ENCODE measurements at places on chromosomes 2 and 18.

- DNase-seq = no peak
These were observed 25.0 kb upstream of the ARL5A start for GRCh38 chr2:151853070-151853758.

DNA sequence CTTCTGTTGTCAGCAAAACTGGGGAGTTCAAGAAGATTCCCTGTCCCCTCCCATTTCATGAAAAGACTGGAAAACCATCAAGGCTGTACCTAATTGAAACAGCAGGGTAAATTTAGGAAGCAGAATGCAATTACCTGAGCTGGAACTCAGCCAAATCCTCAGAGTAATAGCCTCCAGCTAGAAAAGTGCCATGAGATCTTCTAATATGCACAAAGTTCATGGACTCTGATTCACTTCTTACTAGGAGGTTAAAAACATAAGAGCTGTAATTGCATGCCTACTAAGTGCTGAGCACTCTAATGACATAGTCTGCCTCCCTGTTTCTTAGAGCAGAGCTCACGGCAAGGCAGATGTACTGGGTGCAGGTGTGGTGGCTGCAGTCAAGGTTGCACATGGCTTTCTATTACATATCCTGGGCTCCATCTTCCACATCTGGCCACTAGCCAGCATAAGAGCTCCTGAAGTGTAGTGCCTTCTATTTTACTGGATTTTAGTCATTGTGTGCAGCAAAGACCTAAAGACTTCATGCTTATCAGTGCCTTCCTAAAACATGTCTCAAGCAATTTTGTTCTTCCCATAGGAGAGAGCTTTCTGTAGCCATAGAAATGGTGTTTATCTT lies 341.7 kb downstream of the PTPRM start:
- DNase-seq = no peak

DNA sequence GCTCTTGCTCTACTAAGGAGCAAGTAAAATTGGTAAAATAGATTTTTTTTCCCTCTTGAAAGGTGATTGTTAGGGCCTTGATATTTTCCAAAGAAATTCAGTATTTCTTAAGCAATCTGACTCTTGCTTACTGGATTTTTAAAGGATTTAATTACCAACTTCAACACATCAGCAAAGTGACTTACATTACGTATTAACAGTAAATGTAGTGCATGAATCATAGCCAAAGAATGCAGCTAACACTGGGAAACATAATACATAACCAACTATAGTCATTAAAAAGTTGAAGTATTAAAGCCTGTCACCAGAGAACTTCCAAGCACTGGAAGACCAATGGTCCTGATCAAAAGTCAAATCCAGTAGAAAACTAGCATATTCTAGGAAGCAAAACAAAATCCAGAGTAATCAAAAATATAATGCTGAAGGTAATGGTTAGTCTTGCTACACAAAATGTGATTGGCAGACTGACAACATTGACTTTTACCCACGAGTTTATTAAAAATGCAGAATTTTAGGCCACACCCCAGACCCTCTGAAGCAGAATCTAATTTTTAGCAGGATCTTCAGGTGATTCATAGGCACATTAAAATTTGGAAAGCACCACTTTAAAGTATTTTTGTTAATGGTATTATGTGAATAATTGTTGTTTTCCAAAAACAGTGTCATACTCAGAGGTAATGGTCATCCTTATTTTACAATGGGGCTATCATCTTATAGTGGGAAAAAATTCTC lies 31.8 kb upstream of the CAVIN2 start:
- no peak for DNase-seq

GRCh38 chr2:195001924-195002323 lies 655.1 kb upstream of the SLC39A10 start:
- no peak for DNase-seq

DNA sequence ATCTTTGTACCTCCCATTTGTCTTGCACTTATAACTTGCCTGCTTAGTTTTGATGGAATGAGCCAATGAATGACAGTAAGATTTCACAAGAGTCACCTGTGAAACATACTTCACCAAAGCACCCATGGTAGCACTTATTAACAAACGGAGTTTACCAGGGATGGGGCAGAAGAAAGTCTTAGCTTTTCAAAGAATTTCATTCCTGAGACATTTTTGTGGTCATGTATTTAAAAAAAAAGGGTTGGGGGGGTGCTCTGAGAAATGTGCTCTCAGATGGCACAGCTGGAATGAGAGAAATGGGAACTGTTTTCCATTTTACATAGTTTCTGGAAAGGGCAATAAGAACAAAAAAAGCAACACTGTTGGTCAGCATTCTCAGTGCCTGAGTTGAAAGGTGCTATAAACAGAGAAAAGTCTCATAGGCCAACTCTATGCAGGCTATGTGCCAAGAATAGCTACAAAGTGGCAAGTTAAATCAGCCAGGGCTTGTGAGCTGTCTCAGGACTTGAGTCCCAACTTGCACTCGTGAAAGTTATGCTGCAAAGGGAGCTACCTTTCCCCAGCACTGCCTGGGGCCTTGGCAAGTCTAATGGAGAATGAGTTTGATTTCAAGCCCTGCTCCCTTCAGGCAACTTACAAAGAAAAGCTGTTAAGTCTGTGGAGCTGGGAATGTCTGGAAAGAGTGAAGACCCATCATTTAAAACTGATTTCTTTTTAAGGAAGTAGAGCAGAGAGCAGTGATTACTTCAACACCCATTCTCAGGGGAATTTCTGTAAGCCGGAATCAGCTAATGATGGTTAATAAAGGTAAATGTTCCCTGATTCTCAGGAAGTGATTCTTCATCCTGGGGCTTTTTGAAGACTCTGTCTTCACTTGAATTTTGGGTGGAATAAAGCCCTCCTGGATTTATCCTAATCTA lies 170.6 kb downstream of the SLC8A1 start:
- no peak for DNase-seq

DNA sequence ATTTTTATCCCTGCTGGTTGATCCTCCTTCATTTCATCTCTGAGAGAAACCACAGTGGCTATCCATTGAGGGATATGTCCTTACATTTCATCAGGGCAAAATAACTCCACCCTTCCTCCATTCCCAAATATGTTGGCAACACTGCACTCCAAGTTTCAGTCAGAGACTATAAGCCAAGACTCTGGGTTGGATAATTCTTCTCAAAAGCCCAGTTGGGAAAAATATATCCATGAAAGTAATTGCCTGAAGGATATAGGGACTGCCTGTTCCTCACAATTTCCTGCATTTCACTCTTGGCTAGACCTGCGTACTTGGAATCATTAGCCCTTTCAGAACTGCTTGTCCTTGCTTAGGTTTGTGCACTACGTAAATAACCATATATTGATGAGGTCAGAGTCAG lies 27.9 kb upstream of the EPB41L3 start:
- no peak for DNase-seq

DNA sequence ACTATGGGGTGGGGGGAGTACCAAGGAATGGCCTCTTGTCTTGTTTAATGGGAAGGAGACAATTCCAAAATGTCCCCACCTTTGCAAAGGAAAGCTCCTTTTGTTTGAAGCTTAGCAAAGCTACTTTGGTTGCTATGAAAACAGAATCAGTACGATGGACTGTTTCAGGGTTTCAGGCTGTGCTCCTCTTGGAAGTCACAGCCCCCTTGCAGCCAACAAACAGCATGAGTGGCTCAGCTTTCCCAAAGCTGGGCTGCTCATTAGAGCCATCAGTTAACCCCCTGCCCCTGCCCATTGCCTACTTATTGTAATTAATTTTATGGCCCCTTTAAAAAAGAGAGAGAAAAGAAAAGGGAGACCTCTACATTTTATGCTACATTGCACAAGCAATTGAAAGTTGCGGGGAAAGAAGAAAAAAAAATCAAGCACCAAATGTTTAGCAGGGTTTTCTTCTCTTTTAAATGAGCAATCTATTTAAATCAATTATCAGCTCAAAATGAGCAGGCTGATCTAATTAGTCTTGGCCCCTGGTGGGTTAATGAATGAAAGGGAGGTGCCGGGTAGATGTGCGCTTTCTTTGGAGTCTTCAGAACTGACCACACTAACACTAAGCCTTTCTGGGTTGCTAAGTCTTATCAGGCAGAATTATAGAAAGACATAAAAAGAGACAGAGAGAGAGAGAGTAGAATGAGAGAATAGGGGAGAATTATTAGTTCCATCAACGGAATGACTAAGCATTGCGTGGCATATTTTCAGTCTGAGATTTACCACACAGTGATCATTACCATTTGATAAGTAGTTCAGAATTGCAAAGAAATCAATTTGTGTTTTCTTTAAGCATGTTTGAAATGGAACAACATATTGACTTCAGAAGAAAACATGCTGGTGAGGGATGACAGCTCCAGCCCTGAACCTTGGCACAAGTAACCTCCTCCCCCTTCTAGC lies 284.9 kb downstream of the INSIG2 start:
- no peak for DNase-seq

DNA sequence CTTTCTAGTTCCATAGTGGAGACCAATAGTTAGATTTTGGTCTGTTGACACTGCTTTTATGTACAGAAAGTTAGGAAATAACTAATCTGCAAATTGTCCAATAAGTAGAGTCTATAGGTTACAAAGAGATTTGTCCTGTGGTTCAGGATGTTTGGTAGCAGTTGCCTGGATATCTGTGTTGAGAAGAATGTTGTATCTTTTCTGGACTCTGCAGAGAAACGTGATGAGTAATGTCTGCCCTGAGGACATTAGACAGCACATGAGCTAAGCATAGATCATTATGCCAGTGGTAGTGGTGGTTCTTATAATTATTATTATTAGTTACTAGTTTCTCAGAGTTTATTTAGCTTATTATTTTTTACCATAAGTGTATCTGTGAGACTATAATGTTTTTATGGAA lies 65.8 kb downstream of the ANKRD62 start:
- DNase-seq = no peak

DNA sequence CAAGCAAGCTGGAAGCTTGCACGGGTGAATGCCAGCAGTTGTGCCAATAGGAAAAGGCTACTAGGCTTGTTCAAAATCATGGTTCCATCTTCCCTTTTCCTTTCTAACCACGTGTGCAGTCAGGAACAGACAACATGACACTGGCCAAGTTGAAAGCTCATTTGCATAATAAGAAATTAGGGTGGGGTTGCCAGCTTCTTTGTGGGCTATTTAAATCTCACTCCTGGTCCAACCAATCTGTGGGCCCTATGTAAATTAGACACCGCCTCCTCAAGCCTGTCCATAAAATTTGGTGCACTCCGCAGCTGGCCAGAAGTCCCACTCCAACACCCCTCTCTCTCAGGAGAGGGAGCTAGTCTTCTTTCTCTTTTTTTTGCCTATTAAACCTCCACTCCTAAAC lies 1948.4 kb upstream of the PIK3C3 start:
- DNase-seq = no peak

DNA sequence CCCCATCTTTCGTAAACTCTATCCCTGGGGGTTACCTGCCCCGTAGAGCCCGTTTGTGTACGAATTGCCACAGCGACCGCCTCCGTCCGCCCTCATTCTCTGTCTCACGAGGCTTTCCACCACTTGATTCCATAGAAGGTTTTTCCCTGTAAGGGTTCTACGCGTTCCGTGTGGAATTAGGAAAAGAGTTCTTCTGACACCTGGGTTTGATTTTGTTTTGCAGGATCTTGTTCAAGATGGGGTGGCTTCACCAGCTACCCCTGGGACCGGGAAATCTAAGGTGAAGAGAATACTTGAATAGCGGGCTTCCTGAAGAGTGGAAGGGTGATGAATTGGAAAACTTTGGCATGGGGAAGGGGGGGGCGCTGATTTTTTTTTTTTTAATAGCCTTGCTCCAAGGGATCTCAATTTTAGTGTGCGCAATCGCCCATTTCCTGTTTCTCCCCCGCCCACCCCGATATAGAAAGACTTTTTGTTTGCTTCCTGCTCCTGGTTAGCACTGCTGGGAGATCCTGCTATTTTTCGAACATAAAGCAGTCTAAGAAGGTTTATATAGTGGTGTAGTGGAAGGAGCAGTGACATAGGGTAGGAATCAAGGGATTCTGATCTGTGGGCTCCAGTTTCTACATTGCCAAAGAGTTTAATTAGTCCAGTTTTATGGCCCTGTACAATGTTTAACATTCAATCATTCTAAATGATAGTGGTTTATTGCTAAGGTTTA lies 564 bp downstream of the GCC2 start:
- DNase-seq = peak; percentile 72

GRCh38 chr2:71851094-71851750 lies 296.4 kb downstream of the CYP26B1 start:
- no peak for DNase-seq

GRCh38 chr2:70745276-70745825 lies 22.6 kb downstream of the ADD2 start:
- DNase-seq = no peak

DNA sequence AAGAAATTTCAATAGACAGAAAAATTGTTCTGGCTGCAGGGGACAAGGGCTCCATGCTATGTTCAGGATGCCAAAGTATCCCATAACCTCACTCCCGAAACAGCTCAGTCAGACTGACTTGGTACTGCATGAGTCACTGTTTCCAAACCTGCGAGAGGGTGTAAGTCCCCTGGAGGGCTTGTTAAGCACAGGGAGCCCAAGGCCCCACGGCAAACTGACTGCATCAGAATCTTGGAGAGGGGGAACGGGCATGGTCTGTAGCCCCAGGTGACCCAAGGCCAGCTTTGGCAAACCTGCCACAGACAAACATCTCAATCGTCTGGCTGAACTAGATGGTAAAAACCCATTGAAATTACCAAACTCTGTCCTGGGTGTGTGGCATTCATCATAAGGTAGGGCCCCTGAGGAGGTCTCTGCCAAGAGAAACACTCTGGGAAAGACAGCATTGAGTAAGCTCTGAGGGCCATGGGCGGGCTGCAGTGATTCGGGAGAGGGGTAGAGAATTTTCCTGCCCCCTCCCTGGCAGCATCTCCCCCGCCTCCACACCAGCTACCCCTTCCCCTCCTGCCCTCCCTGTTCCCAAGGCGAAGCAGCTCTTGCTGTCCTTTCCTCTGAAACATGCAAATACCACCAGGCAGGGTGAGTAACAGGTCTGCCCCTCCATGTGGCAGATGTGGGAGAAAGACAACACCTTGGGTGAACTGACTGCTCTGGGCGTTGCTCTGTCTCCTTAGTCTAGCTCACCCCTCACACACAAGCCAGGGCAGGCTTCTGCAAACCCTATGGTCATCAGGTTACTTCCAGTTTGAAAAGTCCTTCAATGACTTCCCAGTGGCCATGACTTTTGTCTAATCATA lies 274.7 kb upstream of the SIX2 start:
- no peak for DNase-seq

DNA sequence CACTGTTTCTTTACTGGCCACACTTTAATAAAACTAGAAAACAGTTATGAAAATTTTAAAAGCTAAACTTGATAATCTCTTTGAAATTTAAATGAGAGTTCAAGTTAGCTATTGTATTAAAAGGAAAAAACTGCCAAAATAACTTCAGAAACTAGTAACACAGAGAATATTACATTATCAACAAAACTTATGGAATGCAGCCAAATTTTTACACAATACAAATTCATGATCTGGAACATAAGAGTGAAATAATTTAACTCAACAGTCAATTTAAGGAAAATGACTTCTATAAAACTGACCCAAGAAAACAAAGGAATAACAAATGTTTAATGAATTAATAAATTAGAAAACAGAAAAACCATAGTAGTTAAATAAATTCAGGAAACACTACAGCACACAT lies 65.0 kb downstream of the TCF4 start:
- no peak for DNase-seq

- no peak for DNase-seq
These were observed 122.0 kb upstream of the MYCN start for GRCh38 chr2:15818318-15818753.

GRCh38 chr18:48996901-48997463 lies 46.2 kb upstream of the SMAD7 start:
- DNase-seq = peak; percentile 43

All from SW 1271 (cell line).